ENCODE measurements at places on chromosomes 11 and 22.

- peaks cover 10% of the 10 kb centered on the region for H3K4me1 ChIP-seq
- peaks cover 3% of the 10 kb centered on the region for H3K27me3 ChIP-seq
- no peak overlapping the region for H3K4me3 ChIP-seq
- DNase-seq = no peak
- H3K27ac ChIP-seq = no peak overlapping the region
These were observed 2.8 kb upstream of the USP2 start for GRCh38 chr11:119384332-119384731.

GRCh38 chr11:118051611-118052461 lies 25.0 kb upstream of the TMPRSS4 start:
- DNase-seq = peak; percentile 79
- no peaks in the 10 kb centered on the region for H3K36me3 ChIP-seq
- no peaks in the 10 kb centered on the region for H3K27me3 ChIP-seq
- H3K4me3 ChIP-seq = no peak overlapping the region

GRCh38 chr11:36371181-36371580 lies 75.1 kb downstream of the PRR5L start:
- peaks cover 13% of the 10 kb centered on the region for H3K4me1 ChIP-seq
- H3K4me3 ChIP-seq = no peak overlapping the region
- no peaks in the 10 kb centered on the region for H3K36me3 ChIP-seq
- H3K27ac ChIP-seq = no peak overlapping the region

DNA sequence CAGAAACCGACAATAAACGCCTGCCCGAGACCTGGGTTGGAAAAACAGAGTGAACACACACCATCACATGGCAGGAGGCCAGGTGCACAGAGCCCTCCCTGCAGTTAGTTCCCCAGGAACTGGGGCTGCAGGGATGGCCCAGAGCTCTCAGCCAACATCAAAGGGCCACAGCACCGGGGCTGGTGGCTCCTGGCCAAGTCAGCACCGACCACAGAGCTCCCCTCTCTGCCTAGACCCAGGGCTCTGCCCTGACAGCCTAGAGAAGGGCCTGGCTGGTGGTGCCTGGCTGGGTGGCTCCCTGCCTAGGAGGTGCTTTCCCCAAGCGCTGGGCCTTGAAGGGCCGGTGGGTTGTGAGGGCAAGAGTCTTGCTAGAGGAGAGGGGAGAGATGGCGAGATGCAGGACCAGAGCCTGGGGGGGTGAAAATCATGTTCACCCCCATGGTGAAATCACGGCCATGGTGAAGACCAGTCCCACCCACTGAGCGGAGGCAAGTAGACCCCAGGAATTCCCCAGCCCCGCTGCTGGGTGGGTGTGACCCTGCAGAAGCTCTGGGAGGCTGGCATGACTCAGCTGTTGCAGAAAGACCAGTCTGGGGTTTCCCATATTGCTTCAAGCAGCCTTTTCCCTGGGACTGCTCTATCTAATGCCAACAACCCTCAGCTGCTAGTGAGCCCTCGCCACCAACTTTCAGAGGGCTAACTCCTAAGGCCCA lies 7.2 kb upstream of the BID start:
- no peak overlapping the region for H3K4me3 ChIP-seq
- peak; percentile 39 for DNase-seq
- H3K27ac ChIP-seq = peak overlapping the region; percentile 57
- no peaks in the 10 kb centered on the region for H3K27me3 ChIP-seq

- H3K27ac ChIP-seq = no peak overlapping the region
- no peak overlapping the region for H3K4me3 ChIP-seq
- H3K36me3 ChIP-seq = peaks cover 15% of the 10 kb centered on the region
- DNase-seq = no peak
- peaks cover 5% of the 10 kb centered on the region for H3K4me1 ChIP-seq
These were observed 23.7 kb downstream of the CRKL start for GRCh38 chr22:20940904-20941385.

DNA sequence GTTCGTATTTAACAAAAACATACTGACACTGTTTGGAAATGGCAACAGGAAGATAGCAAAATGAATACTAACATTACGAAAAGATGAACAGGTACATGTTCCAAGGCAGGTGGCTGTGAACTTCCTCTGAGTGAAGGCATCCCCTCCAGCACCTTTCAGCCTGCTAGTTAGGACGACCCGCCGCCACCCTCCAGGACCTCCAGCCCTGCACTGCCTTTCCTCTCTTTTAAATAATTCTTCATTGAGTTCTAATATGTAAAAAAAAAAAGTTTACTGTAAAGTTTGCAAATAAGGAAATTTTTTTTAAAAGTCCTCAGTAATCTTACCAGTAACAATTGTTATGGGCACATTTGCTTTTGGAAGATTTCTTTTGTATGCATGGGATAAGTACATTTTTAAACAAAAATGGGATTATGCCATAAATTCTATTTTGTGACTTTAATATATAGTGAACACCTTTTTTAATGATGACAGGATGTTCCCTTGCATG lies 6.0 kb downstream of the NEAT1 start:
- peak overlapping the region; percentile 30 for H3K4me3 ChIP-seq
- peaks cover 12% of the 10 kb centered on the region for H3K36me3 ChIP-seq
- H3K27ac ChIP-seq = peak overlapping the region; percentile 95
- no peaks in the 10 kb centered on the region for H3K27me3 ChIP-seq

GRCh38 chr11:18705651-18706281 lies 7.2 kb downstream of the TMEM86A start:
- no peak overlapping the region for H3K27ac ChIP-seq
- no peaks in the 10 kb centered on the region for H3K36me3 ChIP-seq
- peak overlapping the region; percentile 55 for H3K4me3 ChIP-seq

DNA sequence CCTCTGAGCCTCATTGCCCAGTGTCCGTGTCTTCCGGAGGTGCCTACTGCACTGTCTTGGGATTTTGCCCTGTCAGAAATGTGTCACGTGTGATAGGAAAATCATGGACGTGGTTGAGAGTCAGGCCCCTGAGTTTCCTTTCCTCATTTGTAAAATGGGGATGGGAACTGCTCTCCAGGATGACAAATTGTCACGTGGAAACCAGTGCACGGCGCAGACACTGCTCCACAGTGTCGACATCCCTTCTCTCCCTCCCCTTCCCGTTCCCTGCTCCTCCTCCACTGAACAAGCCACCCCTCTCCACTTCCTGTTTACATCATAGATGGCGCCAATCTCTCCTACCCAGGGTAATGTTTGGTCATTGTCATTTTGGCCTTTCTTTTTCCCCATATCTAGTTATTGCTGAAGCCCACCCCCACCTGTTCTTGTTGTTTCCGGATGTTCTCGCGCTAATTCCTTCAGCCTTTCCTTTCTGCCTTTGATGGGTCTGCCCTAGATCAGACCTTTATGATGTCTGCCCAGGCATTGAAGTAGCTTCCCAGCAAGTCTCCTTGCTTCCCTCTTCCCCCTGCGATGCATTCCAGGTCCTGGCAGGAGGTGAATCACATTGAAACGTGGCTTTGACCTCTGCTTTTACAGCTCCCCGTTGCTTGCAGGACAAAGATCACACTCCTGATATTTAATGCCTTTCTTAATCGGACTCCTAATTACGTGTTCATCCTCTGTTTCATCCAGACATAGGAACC lies 91.8 kb downstream of the TBC1D22A start:
- no peak overlapping the region for H3K4me3 ChIP-seq
- H3K4me1 ChIP-seq = no peaks in the 10 kb centered on the region
- H3K27ac ChIP-seq = no peak overlapping the region
- DNase-seq = no peak

DNA sequence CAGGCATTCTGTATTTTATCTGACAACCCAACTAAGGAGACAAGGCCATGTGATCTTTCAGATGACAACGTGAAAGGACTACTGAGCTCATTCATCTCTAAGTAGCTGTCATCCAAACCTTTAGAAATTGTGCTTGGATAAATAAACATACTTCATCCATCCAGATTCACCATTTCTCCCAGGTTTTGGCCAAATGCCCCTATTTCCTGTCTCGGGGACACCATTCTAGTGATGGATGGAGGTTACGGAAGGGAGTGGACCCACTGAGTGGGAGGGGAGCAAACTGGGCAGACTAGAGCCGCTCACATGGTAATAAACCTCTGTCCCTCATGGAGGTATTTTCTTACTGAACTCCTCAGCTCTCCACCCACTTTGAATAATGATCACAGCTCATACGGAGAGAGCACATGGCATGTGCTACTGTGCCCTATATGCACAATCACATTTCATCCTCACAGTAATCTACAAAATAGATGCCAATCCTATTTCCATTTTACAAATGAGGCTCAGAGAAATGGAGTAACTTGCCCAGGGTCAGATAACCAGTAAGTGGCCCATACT lies 114.4 kb downstream of the SLC1A2 start:
- H3K4me1 ChIP-seq = no peaks in the 10 kb centered on the region
- H3K36me3 ChIP-seq = no peaks in the 10 kb centered on the region
- no peaks in the 10 kb centered on the region for H3K27me3 ChIP-seq

GRCh38 chr11:3775736-3776406 lies 21.5 kb downstream of the NUP98 start:
- no peak for DNase-seq
- H3K27ac ChIP-seq = no peak overlapping the region
- peaks cover 2% of the 10 kb centered on the region for H3K4me1 ChIP-seq

DNA sequence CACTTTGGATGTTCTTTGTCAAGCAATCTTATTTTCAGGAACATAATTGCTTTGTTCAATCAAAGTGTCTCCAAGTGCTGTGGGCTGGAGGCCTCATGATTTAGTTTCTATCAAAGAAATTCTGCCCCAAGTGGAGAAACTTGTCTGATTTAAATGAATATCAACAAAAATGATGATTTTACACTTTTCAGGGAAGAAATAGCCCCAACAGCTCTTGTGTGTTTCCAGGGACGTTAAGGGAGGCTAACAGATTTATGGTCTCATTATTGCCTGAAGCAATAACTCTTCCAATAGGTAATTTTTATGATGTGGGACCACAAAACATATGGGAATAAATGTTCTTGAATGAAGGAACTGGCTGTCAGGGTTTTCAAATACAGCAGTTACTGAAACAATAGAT lies 699.1 kb downstream of the FAM181B start:
- no peak overlapping the region for H3K4me3 ChIP-seq
- H3K27ac ChIP-seq = no peak overlapping the region
- no peaks in the 10 kb centered on the region for H3K27me3 ChIP-seq
- DNase-seq = no peak

DNA sequence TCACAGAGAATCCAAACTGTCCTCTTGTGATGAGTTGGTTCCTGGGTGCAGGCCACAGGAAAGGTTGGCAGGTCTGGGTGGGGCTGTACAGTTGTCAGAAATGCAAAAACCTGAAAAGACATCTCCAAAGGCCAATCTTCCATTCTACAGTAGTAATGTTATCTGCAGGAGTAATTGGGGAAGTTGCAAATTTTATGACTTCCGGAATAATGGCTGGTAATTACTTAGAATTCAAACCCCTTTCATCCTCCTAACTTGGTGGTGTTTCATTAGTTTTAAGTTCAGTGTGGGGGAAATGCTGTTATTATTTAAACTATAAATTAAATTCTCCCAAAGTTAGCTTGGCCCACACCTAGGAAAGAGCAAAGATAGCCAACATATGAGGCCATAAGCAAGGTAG lies 64.7 kb upstream of the FAT3 start:
- no peaks in the 10 kb centered on the region for H3K36me3 ChIP-seq
- no peaks in the 10 kb centered on the region for H3K27me3 ChIP-seq
- no peaks in the 10 kb centered on the region for H3K4me1 ChIP-seq
- no peak overlapping the region for H3K4me3 ChIP-seq
- H3K27ac ChIP-seq = no peak overlapping the region

DNA sequence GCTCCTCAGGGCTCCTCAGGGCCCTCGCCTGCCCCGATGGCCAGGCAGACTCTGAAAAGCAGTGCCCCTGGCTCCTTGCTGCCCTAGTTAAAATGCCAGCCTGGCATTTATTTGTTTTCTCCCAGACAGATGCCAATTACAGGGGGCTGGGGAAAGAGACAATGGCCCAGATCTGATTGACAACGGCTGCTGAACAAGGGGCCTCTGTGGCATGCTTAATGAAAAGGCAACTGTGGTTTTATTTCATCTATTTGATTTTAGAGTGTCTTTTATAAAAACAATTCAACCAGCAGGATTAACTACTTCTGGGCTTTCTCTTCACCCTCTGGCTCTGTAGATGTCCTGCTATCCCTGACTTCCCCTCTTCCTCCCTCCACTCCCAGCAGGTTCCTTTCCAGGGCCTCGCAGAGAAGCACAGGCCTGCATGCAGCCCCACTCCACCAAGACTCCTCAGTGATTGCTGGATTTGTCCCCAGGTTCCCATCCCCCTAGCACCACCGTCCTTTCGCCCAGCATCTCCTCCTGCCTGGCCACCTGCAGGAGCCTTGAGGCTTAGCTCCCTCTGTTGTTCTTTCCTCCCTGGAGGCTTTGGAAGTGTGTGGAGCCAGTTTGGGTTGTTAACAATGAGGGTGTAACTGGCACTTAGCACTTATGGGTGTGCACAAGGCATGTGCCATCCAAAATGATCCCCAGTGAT lies 171.1 kb downstream of the TENM4 start:
- H3K27ac ChIP-seq = no peak overlapping the region
- peaks cover 5% of the 10 kb centered on the region for H3K27me3 ChIP-seq
- no peaks in the 10 kb centered on the region for H3K36me3 ChIP-seq
- H3K4me1 ChIP-seq = no peaks in the 10 kb centered on the region
- no peak overlapping the region for H3K4me3 ChIP-seq
- DNase-seq = no peak

GRCh38 chr11:26028393-26028911 lies 303.5 kb upstream of the ANO3 start:
- no peaks in the 10 kb centered on the region for H3K27me3 ChIP-seq
- H3K27ac ChIP-seq = no peak overlapping the region
- H3K4me1 ChIP-seq = no peaks in the 10 kb centered on the region
- no peaks in the 10 kb centered on the region for H3K36me3 ChIP-seq
- H3K4me3 ChIP-seq = no peak overlapping the region

DNA sequence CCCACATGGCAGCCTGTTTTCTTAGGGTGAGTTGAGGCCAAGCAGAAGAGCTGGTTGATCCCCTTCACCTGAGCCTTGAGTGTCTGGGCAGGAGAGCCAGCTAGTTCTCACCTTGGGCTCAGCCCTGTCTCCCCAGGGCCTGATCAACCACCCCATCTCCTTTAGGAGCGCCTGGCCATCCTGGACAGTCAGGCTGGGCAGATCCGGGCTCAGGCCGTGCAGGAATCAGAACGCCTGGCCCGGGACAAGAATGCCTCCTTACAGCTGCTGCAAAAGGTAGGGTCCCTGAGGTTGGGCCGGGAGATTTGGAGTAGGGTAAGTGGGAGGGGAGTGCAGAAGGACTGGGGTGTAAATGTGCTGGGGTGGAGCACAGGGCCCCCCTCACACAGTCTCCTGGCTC lies 31.3 kb downstream of the PHLDB1 start:
- H3K4me3 ChIP-seq = no peak overlapping the region
- peaks cover 18% of the 10 kb centered on the region for H3K27me3 ChIP-seq
- no peak for DNase-seq
